Stimulated activated CD4-positive, alpha-beta T cell treated with anti-CD3 and anti-CD28 coated beads, Interleukin-1b, Interleukin-23, amount 100 ng/mL, for 48 hours (primary cell): ENCODE measurements at places on chromosomes 11 and 22.

GRCh38 chr11:119790476-119790875, 61.5 kb upstream of the NECTIN1 start:
- no peak for DNase-seq

DNA sequence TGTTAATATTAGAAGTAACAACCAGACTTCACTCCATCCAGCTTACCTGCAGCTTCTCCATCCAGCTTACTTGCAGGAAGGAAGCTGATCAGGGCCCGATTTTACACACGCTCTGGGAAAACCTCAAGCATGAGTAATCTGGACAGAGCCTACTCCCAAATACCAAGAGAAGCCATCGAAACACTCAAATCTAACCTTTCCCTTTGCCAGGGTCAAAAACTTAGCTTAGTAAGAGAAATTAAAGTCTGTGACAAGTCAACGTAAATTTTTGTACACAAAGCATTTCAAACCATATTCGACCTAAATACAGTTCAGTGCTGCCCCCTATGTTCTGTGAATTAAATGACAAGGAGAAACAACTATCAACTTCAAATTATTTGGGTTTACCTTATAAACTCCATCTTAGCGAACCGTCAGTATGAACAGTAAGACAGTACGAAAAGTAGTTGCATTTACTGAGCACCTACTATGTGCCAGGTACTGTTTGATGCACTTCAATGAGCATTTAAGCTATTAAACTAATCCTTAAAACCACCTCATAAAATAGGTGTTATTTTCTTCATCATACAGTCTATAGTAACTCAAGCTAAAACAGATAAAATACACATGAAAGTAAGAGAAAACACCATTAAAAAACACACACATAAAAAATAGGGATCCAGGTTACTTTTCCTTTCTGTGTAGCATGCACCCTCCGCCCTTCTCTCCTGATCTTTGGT, 36.9 kb downstream of the ARFGAP3 start:
- no peak for DNase-seq

GRCh38 chr22:49295851-49296560, 531.7 kb downstream of the BRD1 start:
- DNase-seq: no peak

DNA sequence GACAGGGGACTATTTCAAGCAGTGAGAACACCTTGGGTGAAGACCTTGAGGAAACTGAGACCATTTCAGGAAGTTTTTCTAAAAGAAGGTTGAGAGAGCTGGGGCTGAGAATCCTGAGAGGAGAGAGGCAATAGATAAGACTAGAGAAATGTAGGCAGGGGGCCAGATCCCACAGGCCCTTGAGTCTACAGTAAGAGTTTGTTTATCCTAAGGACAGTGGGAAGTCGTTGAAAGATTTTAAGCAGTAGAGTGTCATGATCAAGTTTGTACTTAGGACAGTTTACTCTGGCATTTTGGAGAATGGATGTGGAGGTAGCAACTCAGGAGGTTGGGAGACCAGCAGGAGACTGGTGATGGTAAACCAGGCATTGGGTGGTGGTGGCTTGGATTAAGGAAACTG, 17.1 kb downstream of the HSD17B12 start:
- DNase-seq: no peak

DNA sequence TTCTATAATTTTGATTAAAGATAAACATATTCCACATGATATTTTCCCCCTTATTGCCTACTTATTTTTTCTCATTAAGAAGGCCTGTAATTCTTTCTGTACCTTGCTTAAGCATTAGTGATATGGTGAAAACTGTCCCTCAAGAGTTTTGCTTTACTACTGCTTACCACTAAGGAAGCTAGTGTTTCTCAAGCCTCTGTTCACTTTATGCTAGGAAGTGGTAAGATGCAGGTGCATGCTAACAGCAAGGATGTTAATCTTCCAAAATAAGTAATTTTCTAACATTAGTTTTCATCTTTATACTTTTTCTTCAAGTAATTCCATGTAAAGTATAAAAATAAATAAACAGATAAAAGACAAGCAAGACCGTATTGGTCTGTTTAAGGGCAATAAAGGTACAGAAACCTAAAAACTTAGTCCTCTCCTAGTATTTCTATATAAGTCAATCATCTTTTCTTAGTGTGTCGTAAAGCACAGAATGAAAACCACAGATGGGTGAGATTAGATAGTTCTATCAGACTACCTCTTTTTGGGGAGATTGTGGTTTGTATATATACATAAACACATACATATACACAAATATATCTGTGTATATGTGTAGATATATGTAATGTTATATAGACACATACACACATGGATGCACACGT, 731.0 kb upstream of the CNTN5 start:
- no peak for DNase-seq

DNA sequence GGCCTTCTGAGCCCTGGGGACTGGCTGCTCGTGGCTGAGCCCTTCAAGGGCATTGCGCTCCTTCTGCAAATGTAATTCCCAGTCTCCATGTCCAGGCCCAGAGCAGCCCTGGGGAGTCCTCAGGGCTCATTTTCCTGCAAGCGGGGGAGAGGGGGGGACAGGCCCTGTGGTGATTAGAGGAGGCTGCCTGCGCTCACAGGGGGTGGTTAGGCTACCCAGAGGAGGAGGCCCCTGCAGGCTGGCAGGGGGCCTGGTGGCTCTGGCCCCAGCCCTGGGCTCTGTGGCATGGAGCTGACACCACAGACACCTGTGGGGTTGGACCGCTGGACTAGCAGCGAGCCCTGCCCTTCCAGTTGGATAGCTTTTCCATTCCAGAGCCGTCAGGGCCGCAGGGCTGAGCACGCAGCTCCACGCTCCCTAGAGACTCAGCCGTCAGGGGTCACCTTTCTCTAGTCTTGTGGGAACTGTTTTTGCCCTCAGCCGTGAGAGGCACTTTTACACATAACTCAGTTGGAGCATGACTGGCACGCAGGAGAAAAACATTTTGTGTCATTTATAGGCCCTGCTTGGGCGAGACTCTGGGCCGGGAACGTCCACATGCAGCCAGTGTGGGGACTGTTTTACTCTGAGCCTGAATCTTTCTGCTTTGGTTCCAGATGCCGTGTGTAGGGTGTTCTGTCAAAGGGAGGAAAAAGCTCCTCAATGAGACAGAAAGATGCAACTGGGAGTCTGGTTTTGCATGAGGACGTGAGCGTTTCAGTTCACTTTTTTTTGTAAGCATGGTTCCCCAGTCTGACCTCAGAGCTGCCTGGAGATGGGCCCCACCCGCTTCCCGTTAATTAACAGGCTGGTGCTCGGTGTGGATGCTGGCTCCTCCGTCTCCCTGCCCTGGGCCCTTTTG, 58.1 kb downstream of the LRP5 start:
- no peak for DNase-seq

DNA sequence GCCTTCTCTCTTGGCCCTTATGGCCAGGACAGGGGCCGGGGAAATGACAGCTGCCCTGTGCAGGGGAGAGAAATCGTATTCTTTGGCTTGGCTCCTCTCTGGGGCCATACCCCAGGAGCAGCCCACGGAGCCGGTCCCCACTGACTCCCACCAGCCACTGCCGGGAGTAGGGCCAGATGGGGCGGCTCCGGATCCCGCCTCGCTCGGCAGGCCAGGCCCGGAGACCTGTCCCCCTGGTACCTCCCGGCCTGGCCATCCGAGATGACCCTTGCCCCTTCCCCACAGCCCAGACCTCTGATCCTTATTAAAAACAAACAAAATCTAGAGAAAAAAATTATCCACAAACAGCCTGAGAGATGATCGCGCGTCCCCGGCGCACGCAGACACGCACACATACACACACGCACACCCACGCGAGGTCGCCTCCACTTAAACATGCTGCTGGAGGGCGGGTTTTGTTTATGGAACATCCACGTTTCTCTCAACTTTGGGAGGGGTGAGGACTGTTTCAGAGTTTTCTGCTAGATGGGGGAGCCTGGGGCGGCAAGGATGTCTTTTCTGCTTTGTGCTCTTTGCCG, 59.1 kb downstream of the IGLL1 start:
- DNase-seq: no peak

GRCh38 chr11:6745465-6746015, 26.2 kb downstream of the OR2AG2 start:
- no peak for DNase-seq

DNA sequence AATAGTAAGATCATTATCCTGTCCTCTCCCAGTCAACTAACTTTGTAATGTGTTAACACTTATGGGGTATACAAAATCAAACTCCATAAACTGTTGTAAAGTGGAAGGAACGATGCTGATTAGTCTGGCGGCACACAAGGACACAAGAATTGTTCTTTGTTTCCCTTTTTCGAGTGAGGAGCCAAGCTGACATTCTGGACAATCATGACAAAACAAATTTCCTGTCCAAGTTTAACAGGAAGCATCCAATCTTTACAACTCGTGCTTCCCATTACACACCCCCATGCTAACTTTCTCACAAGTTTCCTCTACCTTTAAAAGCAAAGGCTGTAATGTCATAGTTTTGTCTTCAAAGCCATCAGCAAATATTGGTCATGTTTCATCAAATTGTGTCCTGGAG, 20.4 kb upstream of the LDLRAD3 start:
- no peak for DNase-seq

- DNase-seq: no peak
Observed at GRCh38 chr22:25930083-25930482, 188.1 kb downstream of the MYO18B start.

- no peak for DNase-seq
Observed at GRCh38 chr11:74936087-74936486, 12.8 kb downstream of the XRRA1 start.

DNA sequence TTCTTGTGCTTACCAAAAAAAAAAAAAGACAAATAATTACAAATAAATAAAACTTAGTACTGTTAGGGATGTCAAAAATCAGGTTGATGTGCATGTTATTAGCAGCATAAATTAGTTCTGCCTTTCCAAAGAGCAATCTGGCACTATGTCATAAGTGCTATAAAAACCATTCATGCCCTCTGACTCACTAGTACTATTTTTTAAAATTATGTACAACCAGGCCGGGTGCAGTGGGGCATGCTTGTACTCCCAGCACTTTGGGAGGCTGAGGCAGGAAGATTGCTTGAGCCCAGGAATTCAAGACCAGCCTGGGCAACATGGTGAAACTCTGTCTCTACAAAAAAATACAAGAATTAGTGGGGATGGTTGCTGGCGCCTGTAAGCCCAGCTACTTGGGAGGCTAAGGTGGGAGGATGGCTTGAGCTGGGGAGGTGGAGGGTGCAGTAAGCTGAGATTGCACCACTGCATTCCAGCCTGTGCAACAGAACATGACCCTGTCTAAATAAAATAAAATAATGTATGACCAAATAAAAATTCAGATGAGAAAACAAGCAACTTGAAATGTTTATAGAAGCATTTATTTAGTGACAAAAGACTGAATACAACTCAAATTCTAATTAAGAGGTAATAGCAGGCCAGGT, 25.3 kb downstream of the UEVLD start:
- DNase-seq: no peak

DNA sequence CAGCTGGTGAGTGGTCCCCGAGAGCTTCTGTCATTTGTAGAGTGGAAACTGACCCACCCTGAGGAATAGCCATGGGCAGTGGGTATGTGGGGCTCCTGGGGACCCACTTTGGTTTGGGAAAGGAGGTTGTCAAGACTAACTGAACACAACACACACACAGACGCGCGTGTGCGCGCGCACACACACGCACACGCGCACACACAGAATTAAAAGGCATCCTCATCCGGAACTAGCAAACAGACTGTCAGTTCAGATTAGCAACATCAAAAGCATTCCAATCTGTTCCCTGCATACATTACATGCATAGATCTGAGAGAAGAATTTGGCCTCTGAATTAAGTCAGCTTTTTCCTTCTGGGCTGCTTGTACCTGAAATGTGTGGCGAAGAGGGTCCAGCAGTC, 284.7 kb downstream of the ST3GAL4 start:
- DNase-seq: no peak

GRCh38 chr22:38202437-38203089, 769 bp downstream of the MAFF start:
- peak; percentile 57 for DNase-seq

DNA sequence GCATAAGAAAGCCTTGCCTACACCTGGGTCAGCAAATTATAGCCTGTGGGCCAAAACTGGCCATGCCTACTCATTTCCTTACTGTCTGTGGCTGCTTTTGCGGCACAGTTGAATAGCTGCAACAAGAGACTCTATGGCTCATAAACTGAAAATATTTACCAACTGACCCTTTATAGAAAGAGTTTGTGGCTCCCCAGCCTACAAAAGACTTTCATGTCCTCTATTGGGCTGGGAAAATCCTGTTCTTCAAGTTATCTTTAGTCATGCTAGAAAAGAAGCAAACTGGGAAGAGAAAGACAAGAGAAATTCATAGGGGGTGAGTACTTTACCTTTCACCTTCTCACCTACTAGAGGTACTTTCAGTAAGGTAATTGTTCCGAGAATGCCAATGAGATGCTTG, 175.1 kb downstream of the SWAP70 start:
- DNase-seq: no peak

DNA sequence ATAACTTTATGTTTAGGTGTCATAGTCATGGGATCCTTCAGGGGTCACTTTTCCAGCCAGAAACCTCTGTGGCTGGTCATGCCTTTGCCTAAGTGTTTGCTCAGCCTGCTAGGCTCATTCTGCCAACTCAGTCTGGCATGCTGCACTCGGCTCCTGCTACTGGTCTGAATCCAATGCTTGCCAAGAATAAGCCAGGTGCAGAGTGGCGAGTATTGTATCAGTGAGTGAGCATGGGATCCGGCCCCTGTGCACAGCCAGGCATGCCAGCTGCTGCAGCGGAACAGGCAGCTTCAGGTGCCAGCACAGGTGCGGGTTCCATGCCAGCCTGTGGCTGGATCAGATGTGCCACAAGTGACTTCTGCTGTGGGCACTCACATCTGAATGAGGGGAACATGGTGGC, 1269.3 kb upstream of the CNTN5 start:
- no peak for DNase-seq

- no peak for DNase-seq
Observed at GRCh38 chr11:126186708-126187529, 24.5 kb downstream of the RPUSD4 start.

DNA sequence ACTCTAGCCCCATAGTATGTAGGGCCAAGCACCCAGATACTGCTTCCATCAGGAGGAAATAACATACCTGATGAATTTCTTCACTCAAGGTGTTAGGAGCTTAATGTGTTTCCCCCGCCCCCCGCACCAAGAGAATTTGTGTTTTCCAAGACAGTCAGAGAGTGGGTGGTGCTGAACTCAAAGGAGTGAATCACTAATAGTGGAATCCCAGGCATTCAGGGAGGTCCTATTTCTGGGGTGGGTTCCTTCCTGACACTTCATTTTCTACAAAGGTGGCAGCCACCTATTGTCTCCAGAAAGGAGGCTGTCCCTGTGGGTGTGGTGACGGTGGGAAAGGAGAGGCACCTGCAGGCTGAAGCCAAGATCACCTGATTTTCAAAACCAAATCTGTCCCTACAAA, 50.8 kb upstream of the ELF5 start:
- DNase-seq: no peak

GRCh38 chr11:19878520-19878919, 165.9 kb downstream of the NAV2 start:
- no peak for DNase-seq

DNA sequence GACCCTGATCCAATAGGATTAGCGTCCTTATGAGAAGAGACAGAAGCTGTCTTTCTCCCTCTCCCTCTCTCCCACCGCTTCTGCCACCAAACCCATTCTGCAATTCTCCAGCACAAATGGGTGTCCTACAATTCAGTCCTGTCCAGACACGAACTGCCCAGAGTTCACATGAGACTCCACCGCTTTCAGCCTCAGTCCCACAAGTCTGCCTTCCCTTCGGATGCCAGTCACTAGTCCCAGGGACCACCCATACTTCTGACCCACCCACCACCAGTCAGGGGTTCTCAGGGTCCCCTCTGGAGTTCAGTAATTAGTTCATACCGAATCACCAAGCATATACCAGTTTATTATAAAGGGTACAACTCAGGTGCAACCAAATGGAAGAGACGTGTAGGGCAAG, 73.6 kb downstream of the TRIM29 start:
- DNase-seq: no peak

- no peak for DNase-seq
Observed at GRCh38 chr11:86152901-86153300, 84.0 kb upstream of the PICALM start.
